Suppressor macrophage (primary cell): ENCODE measurements at places on chromosomes 12 and 14.

- DNase-seq, result no peak
These were observed 61.1 kb downstream of the TBX5 start for GRCh38 chr12:114344831-114345230.

DNA sequence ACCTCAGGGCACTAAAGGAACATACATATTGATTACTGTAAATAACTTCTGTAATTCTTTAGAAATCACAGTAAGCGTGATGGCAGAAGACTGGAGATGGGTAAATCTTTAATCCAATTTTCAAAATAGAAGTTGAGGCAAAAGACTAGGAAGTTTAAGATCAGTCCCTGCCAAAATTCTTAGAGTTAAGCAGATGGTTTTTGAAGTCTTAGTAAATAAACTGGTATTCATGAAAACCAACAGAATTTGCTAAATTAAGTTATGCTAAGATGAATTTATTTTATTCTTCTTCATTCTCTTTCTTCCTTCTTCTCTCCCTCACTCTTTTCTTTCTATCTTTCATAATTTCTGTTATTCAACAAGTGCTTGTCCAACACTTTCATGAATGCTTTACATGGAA lies 98.4 kb upstream of the GARIN6 start:
- no peak for DNase-seq

DNA sequence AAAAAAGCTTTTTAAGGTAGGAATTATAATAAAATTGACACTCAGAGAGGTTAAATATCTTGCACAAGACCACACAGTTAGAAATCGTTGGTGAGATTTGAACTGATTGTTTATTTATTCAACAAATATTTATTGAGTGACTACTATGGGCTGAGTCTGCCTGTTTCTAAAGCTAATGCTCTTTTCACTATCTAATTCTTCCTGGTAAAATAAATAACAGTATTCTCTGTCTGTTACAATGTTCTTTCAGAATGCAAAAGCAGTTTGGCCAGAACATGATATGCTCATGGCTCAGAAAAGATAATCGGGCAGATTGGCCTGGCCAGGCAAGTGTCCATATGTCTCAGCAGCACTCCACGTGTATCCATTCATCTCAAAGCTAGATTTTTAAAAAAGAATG lies 82.0 kb downstream of the BTG1 start:
- DNase-seq, result no peak

GRCh38 chr12:57040211-57040610 lies 9.7 kb downstream of the MYO1A start:
- DNase-seq, result no peak
